NCI-H460 (cell line): ENCODE measurements at places on chromosomes 13 and 19. TPM values are rescaled to one million over a fixed set of nuclear protein-coding genes. Genes with fewer than 3 reads are reported as not detected.

DNA sequence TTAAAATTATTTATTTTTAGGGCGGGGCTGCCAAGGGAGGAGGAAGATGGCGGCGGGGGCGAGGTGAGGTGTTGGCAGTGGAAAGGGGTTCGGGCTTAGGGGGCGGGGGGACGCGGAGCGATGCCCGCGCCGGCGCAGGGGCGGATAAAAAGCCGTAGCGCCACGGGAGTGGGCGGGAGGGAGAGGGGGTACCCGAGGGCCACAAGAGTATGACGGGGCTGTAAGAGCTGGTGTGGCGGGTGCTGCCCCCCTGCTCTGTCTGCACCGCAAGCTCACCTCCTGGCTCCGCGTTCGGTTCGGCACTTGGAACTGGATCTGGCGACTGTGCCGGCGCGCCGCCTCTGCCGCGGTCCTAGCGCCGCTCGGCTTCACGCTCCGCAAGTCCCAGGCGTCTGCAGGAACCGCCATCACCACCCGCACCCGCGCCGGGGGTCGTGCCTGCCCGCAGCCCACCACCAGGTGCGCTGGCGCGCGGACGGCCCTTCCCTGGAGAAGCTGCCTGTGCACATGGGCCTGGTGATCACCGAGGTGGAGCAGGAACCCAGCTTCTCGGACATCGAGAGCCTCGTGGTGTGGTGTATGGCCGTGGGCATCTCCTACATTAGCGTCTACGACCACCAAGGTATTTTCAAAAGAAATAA is 265.2 kb upstream of the SGCG start:
- DNase-seq = peak; percentile 7

GRCh38 chr13:79937311-79937710 is 403.6 kb downstream of the SPRY2 start:
- no peak for DNase-seq

Gene RNASEH2A
- 25.6 and 31.1 TPM in 2 replicates for total RNA-seq

Gene PRR20A
- not detected in 2 replicates for total RNA-seq

GRCh38 chr19:35205733-35206323 is 22.7 kb downstream of the FAM187B start:
- DNase-seq = no peak

DNA sequence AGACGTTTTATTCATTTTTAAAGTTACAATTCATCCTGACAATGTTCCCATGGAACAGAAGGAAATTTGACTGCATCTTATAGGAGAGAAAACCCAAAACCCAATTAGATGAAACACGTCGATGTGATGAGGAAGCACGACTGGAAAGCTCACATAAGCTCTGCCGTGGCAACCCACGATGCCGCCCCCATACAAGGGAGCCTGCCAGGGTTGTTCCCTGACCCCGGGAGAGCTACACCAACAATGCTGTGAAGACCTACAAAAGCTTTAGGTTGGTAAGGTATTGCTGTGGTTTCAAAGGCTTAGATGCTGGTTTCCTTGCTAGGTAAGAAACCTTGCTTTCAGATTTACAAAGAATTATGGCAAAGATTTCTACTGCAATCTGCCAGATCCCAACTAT is 393.1 kb downstream of the KLF12 start:
- DNase-seq = no peak

GRCh38 chr13:51849145-51850101 is 4.4 kb upstream of the TMEM272 start:
- peak; percentile 25 for DNase-seq

Gene SLC15A1
- not detected in 2 replicates for total RNA-seq

GRCh38 chr13:86813198-86813597 is 858.0 kb upstream of the SLITRK5 start:
- no peak for DNase-seq

GRCh38 chr13:31207661-31208552 is 8.1 kb downstream of the B3GLCT start:
- DNase-seq = no peak

GRCh38 chr19:37691881-37692504 is 27.6 kb downstream of the ZNF607 start:
- no peak for DNase-seq

DNA sequence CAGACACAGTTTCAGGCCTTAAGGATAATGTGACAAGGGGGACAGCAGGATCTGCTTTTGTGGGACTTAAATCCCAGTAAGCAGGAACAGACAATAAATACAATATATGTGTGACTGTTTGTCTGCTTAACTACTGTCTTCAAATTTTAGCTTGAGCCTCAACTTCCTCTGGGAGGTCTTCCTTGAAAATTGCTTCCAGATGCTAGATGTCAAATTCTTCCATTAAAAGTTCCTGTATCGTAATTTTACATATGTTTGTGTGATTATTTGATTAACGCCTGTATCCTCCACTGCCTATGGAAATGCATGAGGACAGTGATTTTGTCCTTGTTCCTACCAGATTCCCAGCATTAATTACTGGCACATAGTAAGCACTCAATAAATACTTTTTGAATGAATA is 385.5 kb downstream of the NDFIP2 start:
- DNase-seq = no peak

DNA sequence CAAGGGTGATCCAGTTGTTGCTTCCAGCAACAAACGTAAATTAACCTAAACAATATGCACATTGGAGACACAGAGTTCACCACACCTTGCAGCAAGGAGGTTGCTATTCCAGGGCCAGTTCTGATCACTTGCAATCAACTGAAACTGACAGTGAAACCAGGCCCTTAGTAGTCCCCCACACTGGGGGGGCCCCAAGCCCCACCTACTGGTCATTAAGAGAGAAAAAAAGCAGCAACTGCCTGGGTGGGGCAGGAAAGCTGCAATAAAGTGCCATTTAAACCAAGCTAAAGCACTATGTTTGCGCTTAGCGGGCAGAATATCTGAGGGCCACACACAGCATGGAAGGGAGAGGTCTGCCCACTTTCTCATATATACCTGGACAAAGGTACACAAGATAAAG is 51.5 kb downstream of the ATP7B start:
- DNase-seq = no peak

- DNase-seq = peak; percentile 22
Observed at GRCh38 chr13:38763446-38764381, 76.8 kb downstream of the FREM2 start.

Gene DMRTC2
- not detected in 2 replicates for total RNA-seq

DNA sequence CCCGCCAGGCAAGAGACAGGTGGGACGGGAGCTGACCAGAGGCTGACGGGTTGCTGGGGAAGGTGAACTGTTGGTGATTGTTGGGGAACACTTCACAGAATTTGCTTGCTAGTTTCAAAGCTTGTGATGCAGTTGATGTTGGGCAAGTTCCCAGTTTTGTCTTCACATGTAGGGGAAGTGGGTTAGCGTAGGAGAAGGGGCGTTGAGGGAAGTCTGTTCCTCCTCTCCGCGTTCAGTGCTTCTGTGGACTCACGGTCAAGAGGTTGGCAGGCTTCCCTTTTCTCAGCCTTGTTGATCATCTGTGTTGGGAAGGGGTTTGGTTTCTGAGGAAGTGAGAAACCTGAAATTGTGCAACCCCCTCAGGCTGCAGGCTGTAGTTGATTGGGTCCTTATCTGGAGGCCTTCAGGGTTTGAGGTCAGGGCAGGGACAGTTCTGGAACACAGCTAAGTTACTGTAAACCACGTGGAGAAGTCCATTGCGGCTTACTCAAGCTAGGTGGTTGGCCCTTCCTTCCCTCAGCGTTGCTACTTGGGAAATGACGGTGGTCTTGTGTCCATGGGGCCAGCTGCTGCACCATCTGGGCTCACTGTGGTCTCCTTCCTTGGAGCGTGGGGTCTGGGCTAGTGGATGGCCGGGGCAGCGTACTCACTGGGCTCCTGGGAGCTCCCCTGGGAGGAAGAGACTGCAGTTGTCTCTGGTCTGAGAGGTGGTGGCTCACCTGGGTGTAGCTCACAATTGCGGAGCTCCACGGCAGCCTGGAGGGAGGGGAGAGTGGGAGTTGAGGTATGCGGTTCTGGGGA is 7.5 kb downstream of the RPS9 start:
- no peak for DNase-seq

DNA sequence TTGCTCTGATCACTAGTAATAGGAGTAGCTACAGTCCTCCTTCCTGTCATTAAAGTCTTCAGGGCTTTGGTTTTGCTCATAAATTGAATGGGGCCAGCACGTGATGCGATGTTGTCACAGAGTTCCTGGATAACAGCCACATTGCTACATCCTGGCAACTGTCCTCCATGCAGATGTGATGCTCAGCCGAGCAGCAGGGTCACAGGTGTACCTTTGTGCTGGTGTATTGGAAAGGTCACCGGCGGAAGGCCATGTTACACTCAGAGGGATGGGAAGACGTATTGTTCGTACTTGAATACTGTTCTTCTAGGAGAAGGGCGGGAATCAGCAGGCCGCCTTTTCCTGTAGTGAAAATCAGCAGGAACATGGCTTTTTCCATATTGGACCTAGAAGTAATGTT is 713.8 kb upstream of the GPC6 start:
- no peak for DNase-seq

DNA sequence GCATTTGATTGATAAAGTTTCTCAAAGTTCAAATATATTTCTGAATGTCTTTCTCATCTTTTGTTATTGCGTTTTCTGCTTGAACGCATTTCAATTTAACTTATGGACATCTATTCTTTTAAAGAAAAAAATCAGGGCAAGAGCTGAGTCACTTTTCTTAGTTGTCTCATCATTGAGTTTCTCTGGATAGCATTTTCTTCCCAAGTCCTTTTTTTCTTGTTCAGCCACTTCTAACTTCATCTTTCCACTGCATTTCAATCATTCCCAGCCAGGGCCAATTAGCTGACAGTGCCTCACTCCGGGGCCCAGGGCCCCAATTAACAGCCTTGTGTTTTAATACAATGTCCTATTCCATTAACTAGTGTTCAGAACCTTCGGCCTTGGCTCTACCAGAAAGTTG is 216.3 kb downstream of the B3GLCT start:
- no peak for DNase-seq

DNA sequence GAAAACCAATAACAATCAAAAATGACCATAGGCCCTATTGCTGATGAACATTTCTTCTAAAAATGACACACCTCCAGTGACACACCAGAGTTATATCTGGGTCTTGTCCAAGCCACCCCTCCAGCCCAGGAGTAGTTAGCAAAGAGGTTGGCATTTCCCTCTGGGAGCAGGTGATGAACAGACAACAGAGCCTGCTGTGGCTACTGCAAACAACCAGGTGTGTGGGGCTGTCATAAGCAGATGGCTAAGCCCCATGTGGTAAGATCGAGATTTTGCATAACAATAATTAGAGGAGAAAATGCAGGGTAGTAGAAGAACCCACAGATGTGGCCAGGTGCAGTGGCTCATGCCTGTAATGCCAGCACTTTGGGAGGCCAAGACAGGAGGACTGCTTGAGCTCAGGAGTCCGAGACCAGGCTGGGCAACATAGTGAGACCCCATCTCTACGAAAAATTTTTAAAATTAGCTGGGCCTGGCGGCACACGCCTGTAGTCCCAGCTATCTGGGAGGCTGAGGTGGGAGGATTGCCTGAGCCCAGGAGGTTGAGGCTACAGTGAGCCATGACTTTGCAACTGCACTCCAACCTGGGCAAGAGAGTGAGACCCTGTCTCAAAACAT is 5.0 kb downstream of the XRCC1 start:
- no peak for DNase-seq

GRCh38 chr13:52345631-52346251 is 60.2 kb downstream of the THSD1 start:
- no peak for DNase-seq

Gene ANKRD10
- total RNA-seq = 42.1 and 51.5 TPM in 2 replicates

Gene FAM216B
- total RNA-seq = 2.0 and 2.2 TPM in 2 replicates

DNA sequence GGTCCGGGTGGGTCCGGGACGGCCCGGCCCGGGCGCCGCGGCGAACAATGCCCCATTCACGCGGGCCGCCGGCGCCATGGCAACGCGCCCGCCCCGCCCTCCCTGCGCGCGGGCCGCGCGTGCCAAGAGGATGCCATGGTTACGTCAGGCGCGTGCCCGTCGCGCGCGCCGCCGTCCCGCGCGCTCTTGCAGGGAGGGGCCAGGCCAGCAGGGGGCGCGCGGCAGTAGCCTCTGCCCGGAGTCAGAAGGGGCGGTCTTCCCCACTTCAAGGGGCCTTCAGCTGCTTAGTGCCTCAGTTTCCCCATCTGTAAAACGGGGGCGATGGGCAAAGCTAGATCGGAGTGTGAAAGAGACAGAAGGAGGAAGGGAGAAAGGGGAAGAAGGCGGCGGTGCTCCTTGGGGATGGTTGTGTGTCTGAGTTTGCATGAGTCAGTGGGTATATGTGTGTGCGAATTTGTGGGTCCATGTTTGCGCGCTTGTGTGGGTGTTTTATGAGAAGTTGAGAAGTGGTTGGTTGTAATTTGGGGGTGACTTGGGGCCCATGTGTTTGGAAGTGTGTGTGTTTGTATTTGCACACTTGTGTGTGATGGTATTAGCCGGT is 11.6 kb upstream of the NFIX start:
- peak; percentile 49 for DNase-seq

Gene C1QTNF9B
- total RNA-seq = not detected in 2 replicates

DNA sequence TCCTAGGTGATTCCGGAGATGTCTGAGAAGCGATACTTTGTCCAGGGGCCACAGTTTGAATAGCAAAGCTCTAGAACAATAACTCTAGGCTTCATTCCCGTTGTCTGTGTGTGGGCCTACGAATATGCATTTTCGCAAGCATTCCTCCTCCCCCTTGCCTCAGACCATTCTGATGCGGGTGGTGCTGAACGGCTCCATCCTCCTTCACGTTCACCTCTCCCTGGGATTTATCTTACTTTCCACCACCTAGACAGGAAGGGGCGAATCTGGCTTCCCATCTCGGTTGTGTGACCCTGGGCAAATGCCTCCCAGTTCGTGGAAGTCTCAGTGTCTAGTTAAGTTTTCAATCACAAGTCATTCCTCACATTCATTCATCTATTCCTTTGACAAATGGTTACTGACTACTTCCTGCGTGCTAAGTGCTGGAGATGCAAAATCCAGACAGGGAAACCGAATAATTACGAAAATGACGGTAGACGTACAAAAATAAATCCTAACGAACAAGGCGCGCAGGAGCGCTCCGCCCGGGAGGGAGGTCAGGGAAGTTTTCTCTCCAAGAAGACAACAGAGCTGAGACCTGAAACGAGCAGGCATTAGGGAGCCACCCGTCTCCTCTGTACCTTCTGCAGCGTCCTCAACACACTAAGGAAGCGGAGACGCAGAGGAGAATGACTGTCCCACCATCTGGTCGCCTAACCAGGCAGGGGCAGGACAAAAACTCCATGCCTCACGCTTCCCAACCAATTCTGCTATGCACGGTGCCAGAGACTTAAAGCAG is 1.3 kb upstream of the CNOT3 start:
- DNase-seq = no peak

GRCh38 chr13:34290661-34291060 is 472.7 kb downstream of the RFC3 start:
- no peak for DNase-seq

DNA sequence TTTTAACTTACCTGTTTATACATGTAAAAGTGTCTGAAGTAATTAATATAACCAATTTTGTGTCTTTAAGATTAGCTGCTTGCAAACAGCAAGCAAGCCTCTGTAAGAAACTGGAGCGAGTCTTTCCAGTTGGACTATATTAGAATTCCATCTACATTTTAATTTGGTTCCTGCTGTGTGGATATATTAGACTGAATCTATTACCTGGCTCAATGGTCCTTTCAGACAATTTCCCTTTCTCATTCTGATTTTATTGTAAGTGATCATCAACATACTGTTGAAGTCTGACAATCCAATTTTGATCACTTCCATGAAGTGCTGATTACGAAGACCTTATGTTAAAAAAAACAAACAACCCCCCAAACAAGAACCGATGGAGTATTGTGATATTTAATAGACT is 72.3 kb downstream of the GPC5 start:
- DNase-seq = no peak

GRCh38 chr13:109381546-109382180 is 404.7 kb downstream of the IRS2 start:
- DNase-seq = peak; percentile 13
